Brain pericyte (primary cell): ENCODE measurements at places on chromosomes 16 and 17.

DNA sequence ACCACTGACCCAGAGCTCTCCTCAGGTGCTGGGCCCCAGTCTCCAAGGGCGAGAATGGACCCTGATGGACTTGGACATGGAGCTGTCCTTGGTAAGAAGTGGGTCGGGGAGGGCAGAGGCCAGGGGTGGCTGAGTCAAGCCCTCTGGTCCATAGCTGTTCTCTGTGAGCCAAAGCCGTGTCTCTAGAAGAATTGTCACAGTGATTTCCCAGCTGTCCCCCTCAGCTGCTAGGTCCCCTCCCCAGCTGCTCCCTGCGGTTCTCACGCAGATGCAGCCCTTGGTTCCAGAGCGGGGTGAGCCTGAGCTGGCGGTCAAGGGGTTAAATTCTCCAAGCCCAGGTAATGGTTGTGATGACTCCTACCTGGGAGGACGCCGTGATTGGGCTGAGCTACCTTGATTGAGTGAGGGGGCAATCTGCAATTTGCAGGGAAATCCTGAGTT, 1.3 kb upstream of the NOL3 start:
- DNase-seq, result no peak

GRCh38 chr17:51032850-51033249, 87.8 kb downstream of the SPAG9 start:
- DNase-seq, result no peak

DNA sequence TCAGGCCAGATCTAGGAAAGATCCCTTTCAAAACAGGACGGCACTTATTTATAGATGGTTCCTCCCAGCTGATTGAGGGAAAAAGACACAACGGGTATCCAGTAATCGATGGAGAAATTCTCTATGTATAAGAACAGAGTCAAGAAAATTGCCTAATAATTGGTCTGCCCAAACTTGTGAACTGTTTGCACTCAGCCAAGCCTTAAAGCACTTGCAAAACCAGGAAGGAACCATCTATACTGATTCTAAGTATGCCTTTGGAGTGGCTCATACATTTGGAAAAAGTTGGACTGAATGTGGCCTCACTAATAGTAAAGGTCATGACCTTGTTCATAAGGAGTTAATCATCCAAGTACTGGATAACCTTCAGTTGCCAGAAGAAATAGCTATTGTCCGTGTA, 5.9 kb downstream of the HPR start:
- DNase-seq, result no peak

DNA sequence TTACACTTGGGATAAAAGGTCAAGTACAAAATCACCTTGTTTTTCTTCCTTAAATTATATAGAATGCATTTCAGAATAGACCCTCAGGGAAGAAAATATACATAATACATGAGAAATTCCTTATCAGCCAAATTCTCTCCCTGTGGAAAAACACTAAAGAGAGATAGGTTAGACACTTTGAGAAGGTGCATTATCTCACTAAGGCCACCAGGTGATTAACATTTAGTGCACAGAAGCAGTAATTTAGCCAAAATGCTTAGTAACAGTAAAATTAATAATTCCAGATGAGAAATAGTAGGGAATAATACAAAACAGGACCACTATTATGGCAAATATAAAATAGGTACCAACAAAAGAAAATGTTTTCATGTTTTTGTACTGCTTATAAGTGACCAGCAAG, 185.3 kb upstream of the C17orf78 start:
- no peak for DNase-seq

- DNase-seq, result no peak
These were observed 247.1 kb downstream of the UTP18 start for GRCh38 chr17:51507444-51507843.

- DNase-seq, result no peak
These were observed 8.2 kb downstream of the NXPH3 start for GRCh38 chr17:49583889-49584288.

DNA sequence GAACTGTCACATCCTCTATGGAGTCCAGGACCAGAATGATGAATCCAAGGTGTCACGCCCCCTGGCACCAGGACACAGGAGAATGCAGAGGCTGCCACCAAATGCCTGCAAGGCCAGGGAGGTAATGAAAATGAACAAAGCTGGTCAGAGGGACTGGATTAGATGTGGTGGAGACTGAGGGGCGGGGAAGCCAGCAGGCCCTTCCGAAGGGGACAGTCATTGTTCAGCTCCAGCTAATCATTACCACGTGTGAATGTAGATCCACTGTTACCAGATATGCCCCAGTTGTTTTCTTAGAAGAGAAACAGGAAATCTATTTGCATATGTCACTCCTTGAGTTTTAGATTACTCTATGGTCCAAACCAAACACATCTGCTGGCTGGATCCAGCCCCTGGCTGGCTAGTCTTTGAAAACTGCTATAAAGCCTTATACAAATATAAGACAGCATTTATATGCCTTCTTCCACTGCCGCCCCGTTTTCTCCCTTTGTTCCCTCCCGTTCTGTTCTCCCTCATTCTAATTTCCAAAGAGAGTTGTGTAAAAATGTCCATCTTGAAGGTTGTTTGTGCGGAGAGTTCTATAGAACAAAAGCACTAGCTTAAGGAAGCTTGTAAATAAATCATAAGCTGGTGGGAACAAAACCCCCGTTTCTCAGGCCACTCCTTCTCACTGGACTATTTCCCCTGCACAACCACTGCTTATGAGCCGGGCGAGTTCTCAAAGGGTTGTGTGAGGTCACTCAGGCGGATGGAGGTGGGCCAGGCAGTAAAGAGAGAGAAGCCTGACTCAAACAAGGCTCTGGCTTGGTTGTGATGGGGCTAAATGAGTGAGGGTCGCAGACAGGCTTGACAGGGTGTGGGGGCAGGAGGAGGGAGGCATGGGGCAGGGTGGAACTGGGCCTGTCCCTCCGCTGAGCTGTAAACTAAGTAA, 14.2 kb downstream of the CRYM start:
- DNase-seq, result no peak

DNA sequence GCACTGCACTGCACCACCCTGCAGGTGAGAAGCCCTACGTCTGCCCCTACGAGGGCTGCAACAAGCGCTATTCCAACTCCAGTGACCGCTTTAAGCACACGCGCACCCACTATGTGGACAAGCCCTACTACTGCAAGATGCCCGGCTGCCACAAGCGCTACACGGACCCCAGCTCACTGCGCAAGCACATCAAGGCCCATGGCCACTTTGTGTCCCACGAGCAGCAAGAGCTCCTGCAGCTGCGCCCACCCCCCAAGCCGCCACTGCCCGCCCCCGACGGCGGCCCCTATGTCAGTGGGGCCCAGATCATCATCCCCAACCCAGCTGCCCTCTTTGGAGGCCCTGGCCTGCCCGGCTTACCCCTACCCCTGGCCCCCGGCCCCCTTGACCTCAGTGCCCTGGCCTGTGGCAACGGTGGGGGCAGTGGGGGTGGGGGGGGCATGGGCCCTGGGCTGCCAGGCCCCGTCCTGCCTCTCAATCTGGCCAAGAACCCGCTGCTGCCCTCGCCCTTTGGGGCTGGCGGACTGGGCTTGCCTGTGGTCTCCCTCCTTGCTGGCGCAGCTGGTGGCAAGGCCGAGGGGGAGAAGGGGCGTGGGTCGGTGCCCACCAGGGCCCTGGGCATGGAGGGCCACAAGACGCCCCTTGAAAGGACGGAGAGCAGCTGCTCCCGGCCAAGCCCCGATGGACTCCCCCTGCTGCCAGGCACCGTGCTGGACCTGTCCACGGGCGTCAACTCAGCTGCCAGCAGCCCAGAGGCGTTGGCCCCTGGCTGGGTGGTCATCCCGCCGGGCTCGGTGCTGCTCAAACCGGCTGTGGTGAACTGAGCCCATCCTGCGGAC, 14.2 kb downstream of the PAM16 start:
- DNase-seq, result no peak

DNA sequence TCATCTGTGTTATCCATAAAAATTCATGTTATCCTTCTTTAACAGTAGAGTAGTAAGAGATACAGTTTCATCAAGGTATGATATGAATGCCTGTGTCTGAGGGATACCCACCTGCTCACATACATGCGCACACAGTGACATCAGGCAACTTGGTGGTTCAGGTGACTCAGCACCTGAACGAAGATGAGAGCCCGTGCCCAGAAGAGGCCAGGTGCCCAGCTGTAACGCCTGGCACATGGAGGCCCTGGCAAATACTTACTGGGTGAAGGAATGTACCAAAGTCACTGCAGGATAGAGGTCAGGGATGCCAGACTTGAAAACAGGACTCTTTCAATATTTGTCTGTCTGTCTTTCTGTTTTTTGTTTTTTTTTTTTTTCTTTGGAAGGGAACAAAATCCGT, 72.6 kb upstream of the LGALS9 start:
- no peak for DNase-seq

GRCh38 chr17:61349350-61349749, 50.3 kb upstream of the TBX2 start:
- DNase-seq, result no peak

- no peak for DNase-seq
These were observed 8.7 kb downstream of the ZDHHC7 start for GRCh38 chr16:85002608-85003007.

DNA sequence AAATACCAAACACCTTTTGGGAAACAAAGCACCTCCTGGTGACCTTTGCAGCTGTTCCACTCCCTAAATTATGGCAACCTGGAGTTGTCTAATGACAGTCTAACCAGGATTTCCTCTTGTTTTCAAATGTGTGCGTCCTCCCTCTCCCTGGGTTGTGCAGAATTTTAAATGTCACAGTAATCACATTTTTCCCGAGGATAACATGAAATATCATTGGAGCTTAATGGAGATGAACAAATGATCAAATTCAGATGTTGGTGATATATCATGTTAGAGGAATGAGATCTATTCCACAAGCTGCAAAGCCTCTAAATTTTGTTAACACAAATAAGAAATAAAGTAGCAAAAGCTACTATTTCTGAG, 86.9 kb upstream of the HLF start:
- no peak for DNase-seq

- no peak for DNase-seq
These were observed 21.5 kb downstream of the USP22 start for GRCh38 chr17:21021208-21021803.

- DNase-seq, result no peak
These were observed 324.2 kb downstream of the PMP22 start for GRCh38 chr17:14940938-14941265.
